ENCODE measurements at places on chromosomes 3 and 15.
A peak's percentile ranks its signal among the peaks of the same experiment; 100 is the strongest.

DNA sequence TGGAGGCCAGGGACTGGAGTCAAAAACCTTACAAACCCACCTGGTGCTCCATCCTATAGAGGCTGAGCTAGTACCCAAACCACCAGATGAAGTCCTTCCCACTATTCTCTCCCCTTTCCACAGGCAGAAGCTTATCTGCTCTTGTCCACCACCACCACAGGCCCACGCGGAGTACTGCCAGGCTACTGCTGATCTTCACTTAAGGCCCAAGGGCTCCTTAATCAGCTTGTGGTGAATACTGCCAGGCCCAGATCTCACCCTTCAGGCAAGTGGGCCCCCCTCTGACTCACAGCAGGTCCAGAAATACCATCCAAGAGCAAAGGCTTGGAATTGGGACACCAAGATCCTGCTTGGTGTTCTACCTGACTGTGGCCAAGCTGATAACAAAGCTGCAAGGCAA is 598.1 kb upstream of the CBLB start:
- DNase-seq = no peak
- no peaks in the 10 kb centered on the region for H3K27me3 ChIP-seq
- no peak overlapping the region for H3K27ac ChIP-seq
- H3K36me3 ChIP-seq = no peaks in the 10 kb centered on the region
- H3K4me3 ChIP-seq = no peak overlapping the region

DNA sequence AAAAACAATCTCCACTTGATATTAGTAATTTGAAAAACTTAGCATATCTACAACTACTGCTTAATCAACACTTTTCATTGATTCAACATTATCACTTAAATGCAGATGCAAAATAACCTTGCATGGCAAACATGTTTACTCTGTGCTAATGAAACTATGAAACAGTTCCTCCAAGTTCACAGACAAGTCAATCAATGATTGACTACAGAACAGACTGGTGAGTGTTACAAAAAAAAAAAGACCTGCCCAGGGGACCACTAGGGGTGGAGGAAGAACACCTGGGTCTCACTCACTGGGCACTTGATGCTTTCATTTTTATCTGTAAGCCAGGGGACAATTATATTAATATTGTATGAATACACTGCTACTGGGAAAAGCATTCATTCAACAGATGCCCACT is 4.3 kb upstream of the NR2C2 start:
- no peak overlapping the region for H3K27ac ChIP-seq
- no peaks in the 10 kb centered on the region for H3K27me3 ChIP-seq
- H3K4me3 ChIP-seq = no peak overlapping the region
- peaks cover 26% of the 10 kb centered on the region for H3K4me1 ChIP-seq

GRCh38 chr3:195903950-195904290 is 4.4 kb downstream of the TNK2 start:
- H3K27ac ChIP-seq = no peak overlapping the region
- H3K4me1 ChIP-seq = peaks cover 23% of the 10 kb centered on the region
- H3K4me3 ChIP-seq = no peak overlapping the region
- no peaks in the 10 kb centered on the region for H3K27me3 ChIP-seq
- no peak for DNase-seq

- peaks cover 7% of the 10 kb centered on the region for H3K4me1 ChIP-seq
- peak overlapping the region; percentile 18 for H3K27ac ChIP-seq
- H3K36me3 ChIP-seq = no peaks in the 10 kb centered on the region
- H3K27me3 ChIP-seq = no peaks in the 10 kb centered on the region
- no peak overlapping the region for H3K4me3 ChIP-seq
Measured at GRCh38 chr15:49060710-49061495, 14.7 kb upstream of the SECISBP2L start.

DNA sequence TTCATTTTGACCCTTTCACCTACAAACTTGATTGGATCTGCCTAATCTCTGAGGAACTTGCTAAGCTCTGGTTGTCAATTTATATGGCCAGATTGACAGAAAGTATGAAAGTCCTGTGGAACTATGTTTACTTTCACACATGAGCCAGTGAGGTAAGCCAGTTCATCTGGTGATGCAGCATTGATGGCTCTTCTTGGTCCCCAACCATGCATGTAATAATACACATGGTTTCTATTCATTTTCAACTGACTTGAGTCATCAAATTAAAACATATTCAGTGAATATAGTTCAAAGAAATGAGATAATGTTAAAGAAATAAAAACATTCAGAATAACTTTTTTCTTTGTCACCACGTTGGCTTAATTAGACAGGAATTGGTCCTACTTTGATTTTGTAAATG is 336.1 kb upstream of the THBS1 start:
- H3K27me3 ChIP-seq = no peaks in the 10 kb centered on the region
- no peaks in the 10 kb centered on the region for H3K4me1 ChIP-seq
- H3K4me3 ChIP-seq = no peak overlapping the region

GRCh38 chr15:37108381-37109167 is 8.2 kb upstream of the MEIS2 start:
- H3K4me1 ChIP-seq = peaks cover 10% of the 10 kb centered on the region
- H3K27me3 ChIP-seq = no peaks in the 10 kb centered on the region
- no peaks in the 10 kb centered on the region for H3K36me3 ChIP-seq
- no peak overlapping the region for H3K27ac ChIP-seq
- H3K4me3 ChIP-seq = no peak overlapping the region

DNA sequence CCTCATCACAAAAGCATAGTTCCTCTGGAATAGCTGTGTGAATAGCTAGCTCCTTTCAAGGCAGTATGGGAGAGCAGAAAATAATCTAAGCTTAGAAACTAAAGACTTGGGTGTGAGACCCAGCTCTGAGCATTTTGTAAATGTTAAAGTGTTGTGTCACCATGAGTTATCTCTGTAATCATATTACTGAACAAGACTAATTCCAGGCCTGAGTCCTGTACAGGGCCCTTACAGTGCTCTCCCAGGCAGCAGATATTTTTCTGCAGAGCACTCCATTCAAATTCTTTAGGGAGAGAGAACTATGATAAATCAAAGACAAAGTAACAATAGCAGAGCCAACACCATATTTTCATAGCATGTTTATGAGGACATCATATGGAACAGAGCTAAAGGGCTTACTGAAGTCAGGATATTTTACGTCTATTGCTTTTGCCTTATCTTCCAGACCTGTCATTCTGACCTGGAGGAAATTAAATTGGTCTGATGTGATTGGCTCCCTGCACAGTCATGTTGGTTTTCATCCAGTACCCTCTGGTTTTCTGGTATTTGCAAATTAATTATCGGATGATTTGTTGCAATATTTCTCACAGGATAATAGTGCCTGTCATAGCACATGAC is 172.6 kb upstream of the PPP2R3A start:
- H3K36me3 ChIP-seq = no peaks in the 10 kb centered on the region
- no peaks in the 10 kb centered on the region for H3K27me3 ChIP-seq
- no peak overlapping the region for H3K4me3 ChIP-seq
- H3K27ac ChIP-seq = no peak overlapping the region

- H3K4me1 ChIP-seq = no peaks in the 10 kb centered on the region
- H3K27ac ChIP-seq = no peak overlapping the region
- H3K36me3 ChIP-seq = no peaks in the 10 kb centered on the region
Measured at GRCh38 chr15:87123676-87124382, 1044.2 kb downstream of the AGBL1 start.

GRCh38 chr3:197940745-197941384 is 9.1 kb upstream of the RPL35A start:
- no peaks in the 10 kb centered on the region for H3K27me3 ChIP-seq
- no peak overlapping the region for H3K27ac ChIP-seq
- H3K4me3 ChIP-seq = no peak overlapping the region
- no peak for DNase-seq

DNA sequence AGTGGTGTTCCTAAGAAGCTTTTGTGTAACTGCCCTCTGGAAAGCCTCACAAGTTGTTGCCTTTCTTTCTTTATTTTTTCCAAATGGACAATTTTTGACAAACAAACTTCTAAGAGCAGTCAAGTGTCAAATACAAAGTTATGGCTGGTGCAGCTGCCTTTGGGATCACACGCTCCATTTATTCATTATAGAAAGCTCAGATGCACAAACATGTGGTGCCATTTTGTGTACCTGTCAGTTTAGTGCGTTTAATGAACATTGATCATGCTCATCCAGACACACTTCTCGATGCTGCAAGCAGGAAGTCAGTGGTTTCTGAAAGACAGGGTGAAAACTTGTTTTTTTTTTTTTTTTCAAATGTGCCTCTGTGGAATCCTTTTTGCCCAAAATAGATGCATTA is 324.5 kb downstream of the CNTN4 start:
- no peak overlapping the region for H3K27ac ChIP-seq
- no peaks in the 10 kb centered on the region for H3K4me1 ChIP-seq
- no peaks in the 10 kb centered on the region for H3K36me3 ChIP-seq
- H3K27me3 ChIP-seq = no peaks in the 10 kb centered on the region

DNA sequence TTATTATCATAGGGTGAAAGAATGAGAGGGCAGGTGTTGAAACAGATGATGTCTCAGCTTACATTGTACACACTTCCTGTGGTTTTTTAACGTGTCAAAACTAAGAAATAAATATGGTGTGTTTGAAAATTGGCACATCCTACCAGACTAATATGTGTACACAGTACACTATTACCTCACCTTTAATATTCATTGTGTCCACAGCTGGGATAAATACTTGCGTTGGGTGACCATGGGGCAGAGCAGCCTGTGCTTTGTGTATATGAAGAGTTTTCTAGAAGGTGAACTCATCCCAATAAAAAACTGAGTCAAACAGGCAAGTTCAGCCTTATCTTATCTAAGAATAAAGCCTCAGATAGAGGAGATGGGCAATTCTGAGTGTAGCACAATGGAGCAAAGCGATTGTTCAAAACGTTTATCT is 17.3 kb downstream of the SUCNR1 start:
- no peaks in the 10 kb centered on the region for H3K27me3 ChIP-seq
- no peak overlapping the region for H3K27ac ChIP-seq
- no peaks in the 10 kb centered on the region for H3K4me1 ChIP-seq

GRCh38 chr3:175108613-175109151 is 249.5 kb downstream of the NAALADL2 start:
- no peak overlapping the region for H3K4me3 ChIP-seq
- no peaks in the 10 kb centered on the region for H3K27me3 ChIP-seq
- no peak overlapping the region for H3K27ac ChIP-seq
- no peaks in the 10 kb centered on the region for H3K36me3 ChIP-seq
- no peak for DNase-seq

DNA sequence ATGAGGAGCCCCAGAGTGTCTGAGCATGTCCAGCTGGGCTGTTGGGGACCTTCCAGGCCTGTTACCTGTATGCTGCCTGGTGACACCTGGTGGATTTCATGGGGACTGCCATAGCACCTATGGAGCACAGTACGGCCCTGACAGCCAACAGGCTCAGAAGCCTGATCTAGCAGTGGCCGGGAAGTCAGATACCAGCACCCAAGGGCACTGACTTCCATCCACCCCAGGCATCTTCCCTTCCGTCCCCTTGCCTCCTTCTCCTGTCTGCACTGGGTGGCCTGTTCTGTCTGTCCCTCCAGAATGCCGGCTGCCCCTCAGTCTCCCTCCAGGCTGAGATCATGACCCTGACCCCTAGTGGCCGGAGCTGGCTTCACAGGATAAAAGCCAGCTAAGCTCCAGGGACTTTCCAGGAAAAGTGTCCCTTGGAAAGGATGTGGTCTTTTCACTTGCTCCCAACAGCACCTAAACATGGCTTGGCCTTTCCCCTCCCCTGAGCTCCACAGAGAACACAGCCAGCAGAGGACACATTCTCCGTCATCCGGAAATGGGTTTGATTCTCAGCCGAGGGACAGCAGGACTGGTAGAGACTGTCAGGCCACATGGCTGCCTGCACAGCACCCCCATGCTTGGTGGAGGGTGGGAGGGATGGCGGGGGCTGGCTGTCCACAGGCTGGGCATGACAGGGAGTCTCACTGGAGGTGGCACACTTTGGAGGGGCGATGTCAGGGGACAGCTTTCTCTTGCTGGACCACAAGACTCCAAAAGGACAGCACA is 9.5 kb downstream of the RPS17 start:
- peaks cover 7% of the 10 kb centered on the region for H3K36me3 ChIP-seq
- no peaks in the 10 kb centered on the region for H3K27me3 ChIP-seq
- peak overlapping the region; percentile 58 for H3K4me3 ChIP-seq
- DNase-seq = no peak
- no peak overlapping the region for H3K27ac ChIP-seq
- H3K4me1 ChIP-seq = peaks cover 6% of the 10 kb centered on the region

DNA sequence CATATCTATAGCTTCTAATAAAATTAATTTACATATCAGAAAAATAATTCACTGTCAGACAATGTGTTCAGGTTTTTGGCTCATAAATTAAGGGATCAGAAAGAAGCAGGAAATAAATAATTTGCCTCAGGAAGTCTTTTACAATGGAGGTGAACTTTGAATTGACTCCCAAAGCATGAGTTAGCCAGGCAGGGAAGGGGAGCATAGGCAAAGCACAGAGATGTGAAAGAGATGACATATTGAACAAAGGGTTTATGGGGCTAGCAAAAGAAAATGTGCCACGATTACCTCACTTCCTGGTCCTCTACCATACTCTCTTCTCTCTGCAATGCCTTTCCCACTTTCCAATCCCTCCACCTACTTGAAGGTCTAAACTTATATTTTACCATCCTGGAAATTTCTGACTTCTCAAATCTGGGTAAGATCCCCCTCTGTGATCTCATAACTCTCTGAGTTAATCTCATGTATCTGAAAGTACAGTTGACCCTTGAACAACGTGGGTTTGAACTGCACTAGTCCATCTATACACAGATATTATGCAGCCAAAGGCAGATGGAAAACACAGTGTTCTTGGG is 4.1 kb upstream of the HEXA start:
- H3K36me3 ChIP-seq = no peaks in the 10 kb centered on the region
- H3K27me3 ChIP-seq = no peaks in the 10 kb centered on the region
- H3K4me1 ChIP-seq = peaks cover 6% of the 10 kb centered on the region
- DNase-seq = no peak
- no peak overlapping the region for H3K4me3 ChIP-seq

DNA sequence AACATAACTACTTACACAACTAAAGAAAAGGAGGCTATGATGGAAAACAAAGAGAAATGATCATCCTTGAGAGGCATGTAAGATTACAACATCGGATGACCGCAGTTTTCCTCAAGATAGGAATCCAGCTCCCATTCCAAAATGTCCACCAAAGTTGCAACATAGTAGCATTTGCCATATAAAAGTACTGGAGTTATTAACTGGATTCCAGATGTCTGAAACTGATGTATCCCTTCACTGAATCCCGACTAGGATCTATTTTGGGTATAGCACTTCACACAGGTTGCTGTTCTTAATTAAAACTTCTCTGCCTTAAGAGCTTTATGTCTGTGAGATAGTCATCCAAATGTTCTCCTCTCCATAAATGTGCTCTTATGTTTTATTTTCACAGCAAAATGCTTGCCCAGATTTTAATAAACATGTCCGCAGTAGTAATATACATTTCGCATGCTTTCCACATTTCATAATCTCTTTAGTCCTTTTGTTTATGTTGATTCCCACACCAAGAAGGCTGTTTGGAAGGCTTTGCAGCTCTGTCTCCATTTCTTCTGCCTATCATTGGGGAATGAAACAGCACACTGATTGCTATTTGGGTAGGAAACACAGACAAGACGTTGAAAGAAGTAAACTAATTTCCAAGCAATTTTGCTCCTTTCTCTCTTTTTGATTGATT is 716.5 kb upstream of the CFAP20DC start:
- no peak for DNase-seq
- no peak overlapping the region for H3K4me3 ChIP-seq
- no peak overlapping the region for H3K27ac ChIP-seq
- H3K4me1 ChIP-seq = no peaks in the 10 kb centered on the region
- H3K27me3 ChIP-seq = no peaks in the 10 kb centered on the region
- H3K36me3 ChIP-seq = no peaks in the 10 kb centered on the region

GRCh38 chr3:129399145-129399894 is 29.1 kb downstream of the EFCAB12 start:
- peak; percentile 64 for DNase-seq
- H3K4me3 ChIP-seq = peak overlapping the region; percentile 80
- peak overlapping the region; percentile 86 for H3K27ac ChIP-seq
- peaks cover 3% of the 10 kb centered on the region for H3K36me3 ChIP-seq

All from thoracic aorta (tissue), 2 donors.